ENCODE measurements at places on chromosomes 5 and 9. TPM values are rescaled to one million over a fixed set of nuclear protein-coding genes. Genes with fewer than 3 reads are reported as not detected.

ATG10 gene
- 7.9 TPM for total RNA-seq

FABP6 gene
- total RNA-seq, result not detected

MAMDC2 gene
- 0.24 TPM for total RNA-seq

CKMT2 gene
- 0.41 TPM for total RNA-seq

LCN10 gene
- 0.31 TPM for total RNA-seq

GRCh38 chr5:90557871-90558270, 726 bp upstream of the ADGRV1 start:
- no peak for ATAC-seq

GRCh38 chr9:120393386-120394057, 186.4 kb downstream of the CDK5RAP2 start:
- no peak for ATAC-seq

DNA sequence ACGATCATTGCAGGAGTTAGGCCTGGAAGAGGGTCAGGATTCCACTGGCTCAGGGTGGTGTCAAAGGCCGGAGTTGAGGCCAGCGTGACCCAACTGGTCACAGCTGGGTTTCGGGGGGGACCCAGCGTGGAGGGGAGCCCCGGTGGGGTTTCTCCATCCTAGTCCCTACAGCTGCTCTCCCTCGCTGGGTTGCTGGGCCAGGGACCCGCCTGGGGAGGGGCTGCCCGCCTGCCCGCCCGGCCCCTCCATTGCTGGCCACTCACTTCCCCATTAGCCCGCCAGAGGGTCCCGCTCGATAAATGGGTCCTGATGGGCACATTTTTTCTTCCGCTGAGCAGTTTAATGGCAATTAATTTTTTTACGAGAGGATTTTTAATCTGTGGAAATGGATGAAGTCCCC, 8.8 kb downstream of the CCDC187 start:
- no peak for ATAC-seq

- no peak for ATAC-seq
These were observed 11.7 kb downstream of the SPDL1 start for GRCh38 chr5:169595172-169595820.

GRCh38 chr5:91315701-91316100, 67.4 kb downstream of the ARRDC3 start:
- no peak for ATAC-seq

DNA sequence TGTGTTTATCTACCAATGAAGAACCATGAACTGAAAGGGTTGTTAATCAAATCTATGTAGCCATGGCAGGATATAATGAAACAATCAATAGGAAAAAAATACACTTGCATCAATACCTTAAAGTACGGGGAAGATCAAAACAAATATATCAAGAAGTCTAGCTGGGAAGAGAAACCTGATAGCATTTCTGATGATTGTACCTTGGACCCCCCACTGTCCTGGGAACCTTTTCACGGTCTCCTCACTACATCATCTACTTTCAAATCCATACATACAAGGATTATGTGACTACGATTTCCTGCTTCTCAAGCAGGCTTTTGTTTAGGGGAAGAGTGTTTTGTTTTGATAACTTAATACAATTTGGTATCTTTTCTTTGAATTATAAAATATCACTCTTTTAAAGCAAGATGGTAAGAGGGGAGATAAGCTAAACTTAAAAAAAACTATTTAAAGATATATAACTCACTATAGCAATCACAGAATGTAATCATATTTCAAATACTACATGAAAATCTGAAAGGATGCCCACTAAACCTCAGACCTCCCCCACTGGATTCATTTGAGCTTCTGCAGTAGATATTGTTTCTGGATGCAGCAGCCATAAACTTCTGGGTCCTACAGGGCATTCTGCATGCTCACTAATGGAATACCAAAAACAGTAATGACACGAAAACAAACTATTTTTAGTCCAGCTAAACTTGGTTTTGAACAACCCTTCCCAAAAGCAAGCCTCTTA, 8.0 kb downstream of the EBF1 start:
- no peak for ATAC-seq
